Uterus (tissue), 4 donors: ENCODE measurements at places on chromosomes 6 and 20. TPM values are rescaled to one million over a fixed set of nuclear protein-coding genes. Genes with fewer than 3 reads are reported as not detected.

The PI3 gene
- total RNA-seq: not detected

GRCh38 chr20:43658069-43658722 lies 8.7 kb upstream of the MYBL2 start:
- no peak for DNase-seq

GRCh38 chr6:117906507-117906957 lies 532 bp upstream of the SLC35F1 start:
- no peak for DNase-seq

The TRIM15 gene
- not detected for total RNA-seq

The PRDM13 gene
- not detected for total RNA-seq

DNA sequence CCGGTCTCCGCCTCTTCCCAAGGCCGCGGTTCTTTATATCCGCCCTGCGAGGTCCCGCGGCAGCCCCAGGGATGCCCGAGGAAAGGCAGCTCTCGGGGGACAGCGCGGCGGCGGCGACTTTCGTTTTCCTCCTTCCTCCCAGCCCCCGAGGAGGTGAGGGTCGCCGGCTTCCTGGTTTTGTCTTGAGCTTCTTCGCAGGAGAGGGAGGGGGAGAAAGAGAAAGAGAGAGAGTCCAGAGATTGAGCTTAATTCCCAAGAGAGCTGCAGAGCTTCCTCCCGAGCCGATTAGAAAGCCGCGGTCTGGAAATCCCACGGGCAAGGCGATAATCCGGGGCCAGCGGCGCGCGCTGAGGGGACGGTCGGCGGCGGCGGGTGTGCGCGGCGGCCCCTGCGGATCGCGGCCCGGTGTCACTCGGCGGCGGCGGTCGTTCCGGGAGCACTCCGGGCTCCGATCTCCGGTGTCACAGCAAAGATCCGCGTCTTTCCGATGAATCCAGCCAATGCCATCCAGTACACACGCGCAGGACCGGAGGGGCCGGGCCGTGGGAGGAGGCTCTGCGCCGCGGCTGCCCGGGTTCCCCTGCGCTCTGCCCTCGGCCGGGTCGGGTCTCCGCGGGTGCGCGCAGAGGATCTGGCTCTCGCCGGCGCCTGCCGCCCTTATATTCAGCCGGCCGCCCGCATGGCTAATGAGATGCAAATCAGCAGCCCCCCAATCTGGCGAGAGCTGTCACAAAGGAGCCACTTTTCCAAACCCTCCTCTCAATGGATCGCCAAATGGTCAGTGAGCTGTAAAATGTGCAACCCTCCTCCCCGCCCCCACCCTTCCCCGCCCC lies at the start of gene DLL1:
TSS of gene DLL1 (minus strand) at position 783 of the 833 bp plus-strand sequence. CDS start 939 bp downstream, outside the sequence.
- DNase-seq: no peak

DNA sequence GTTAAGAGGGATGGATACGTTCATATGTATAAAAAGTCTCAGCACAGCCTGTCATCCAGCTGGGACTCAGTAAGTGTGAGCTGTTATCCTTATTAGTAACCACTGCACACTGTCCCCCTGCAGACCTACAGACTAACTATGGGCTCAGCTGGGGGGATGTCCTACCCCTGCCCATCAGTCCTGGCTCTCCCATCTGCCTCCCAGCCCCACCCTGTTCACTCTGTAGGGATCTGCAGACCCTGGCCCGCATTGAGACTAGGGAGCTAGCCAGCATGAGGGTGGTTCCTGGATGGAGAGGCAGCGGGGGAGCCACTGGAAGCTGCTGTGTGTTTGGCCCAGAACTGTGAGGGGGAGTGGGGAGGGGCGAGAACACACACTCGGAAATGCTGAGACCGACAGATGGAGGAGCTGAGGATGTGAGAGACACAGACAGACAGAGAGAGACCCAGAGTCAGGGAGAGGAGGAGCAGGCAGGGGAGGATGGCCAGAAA lies 17.1 kb downstream of the XKR7 start:
- DNase-seq: no peak

DNA sequence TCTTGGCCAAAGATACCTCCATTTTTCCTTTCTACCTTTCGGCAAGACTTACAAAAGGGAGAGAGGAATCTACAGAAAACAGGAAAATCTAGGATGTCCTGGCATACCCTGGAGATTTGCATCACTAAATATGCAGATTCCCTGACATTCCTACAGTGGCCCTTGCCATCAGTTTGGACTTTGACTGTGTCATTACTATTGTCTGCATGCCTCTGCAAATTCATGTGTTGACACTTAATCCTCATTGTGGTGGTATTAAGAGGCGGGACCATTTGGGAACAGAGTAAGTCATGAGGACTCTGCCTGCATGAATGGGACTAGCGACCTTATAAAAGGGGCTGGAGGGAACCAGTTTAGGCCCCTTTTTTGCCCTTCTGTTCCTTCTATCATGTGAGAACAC lies 50.5 kb upstream of the DTNBP1 start:
- no peak for DNase-seq

- DNase-seq: no peak
Measured at GRCh38 chr6:149409617-149410016, 9.6 kb downstream of the SUMO4 start.

DNA sequence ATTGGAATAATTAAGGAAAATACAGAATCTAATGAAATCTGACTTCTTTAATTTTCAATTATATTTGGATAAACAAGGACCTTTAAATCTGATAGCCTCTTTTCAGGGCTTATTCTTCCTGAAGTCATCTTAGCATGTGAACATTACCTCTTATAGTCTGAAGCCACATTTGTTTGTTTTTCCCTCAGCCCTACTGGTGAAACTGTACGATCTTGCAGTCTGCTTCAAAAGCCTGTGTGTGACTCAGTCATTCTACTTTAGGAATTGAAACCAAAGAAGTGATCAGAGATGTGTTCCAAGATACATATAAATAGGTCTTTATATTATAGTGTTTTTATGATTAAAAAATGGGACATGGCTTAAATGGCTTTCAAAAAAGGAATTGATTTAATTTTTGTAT lies 67.5 kb downstream of the MACROD2 start:
- DNase-seq: no peak

The RIPOR3 gene
- 9.1 TPM for total RNA-seq

GRCh38 chr6:116424001-116424400 lies 37.2 kb upstream of the CALHM6 start:
- DNase-seq: no peak
